ENCODE measurements at places on chromosomes 4 and X.

DNA sequence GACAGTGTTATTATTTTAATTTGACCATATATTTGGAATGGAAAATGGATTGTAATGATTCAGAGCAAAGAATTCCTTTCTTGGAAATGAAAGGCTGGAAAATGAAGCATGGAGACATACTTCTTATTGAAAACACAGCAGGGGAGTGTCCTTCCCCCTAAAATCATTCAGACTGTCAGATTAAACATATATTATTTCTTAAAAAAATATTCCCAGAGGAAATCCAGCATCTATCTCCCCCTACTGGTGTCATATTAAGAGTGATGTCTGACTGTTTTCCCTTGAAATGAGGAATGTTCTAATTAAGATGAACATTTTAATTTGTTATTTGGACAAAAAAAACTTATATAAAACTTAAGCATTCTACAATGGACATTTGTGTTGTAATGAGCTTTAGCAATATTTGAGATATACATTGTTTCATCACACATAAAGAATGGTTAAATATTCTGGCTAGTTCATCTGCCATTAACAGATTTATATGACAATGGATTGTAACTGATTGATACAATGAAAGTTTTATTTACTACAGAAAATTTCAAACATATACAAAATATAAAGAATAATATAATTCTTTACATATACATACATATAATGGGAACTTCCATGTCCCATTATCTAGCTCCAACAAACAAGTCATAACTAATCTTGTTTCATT lies 264.6 kb downstream of the SPRY1 start:
- ATAC-seq = no peak

- no peak for ATAC-seq
Observed at GRCh38 chr4:151105454-151106032, 6.1 kb downstream of the RPS3A start.

GRCh38 chr4:37666625-37667071 lies 19.5 kb downstream of the RELL1 start:
- ATAC-seq = peak; percentile 60

DNA sequence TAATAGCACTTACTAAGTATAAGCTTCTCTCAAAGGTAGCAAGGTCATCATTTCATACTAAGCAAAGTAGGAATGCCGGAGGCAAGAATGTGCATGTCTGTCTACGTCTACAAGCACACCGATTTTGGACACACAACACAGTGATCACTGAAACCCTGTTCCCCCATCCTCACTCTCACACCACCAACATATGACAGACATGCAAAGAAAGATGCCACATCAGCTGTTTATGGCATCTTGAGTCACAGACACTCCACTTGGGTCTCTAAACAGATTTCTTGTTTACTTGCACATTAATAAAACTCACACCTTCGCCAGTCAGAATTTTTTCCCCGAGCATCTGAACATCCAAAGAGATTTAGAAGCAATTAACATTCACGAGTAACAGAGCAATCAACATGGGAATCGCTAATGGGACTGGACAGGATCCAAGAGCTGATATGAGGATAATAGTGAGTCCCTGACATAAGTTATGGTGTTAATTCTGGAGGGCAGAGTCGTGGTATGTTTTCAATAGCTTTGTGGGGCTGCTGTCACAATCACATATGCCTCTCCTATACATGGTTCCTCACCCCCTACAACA lies 324.1 kb downstream of the DHX15 start:
- ATAC-seq = no peak

GRCh38 chrX:154658957-154659356 lies 5.6 kb upstream of the CTAG2 start:
- no peak for ATAC-seq

- ATAC-seq = no peak
Observed at GRCh38 chr4:86657910-86658309, 63.8 kb downstream of the PTPN13 start.

GRCh38 chrX:49174723-49175122 lies 3.0 kb downstream of the PLP2 start:
- no peak for ATAC-seq

DNA sequence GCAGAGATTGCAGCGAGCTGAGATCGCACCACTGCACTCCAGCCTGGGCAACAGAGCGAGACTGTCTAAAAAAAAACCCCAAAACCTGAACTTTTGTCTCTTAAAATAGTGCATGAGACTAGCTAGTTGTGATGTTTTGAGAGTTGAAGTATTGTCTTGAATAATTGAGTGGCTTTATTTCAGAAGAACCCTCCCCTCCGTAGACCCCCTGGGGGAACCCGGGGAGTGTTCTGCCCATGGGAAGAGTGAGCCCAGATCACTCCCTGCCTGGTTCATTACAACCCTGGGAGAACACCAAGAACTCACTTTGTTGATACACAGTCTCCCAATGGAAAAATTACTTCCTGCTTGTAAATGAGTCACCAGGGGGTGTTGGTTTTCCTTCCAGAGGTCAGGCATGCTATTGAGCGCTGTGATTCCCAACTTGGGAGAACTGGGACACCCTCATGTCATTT lies 65.3 kb upstream of the SHISA3 start:
- ATAC-seq = no peak

GRCh38 chrX:123108513-123109427 lies 75.3 kb upstream of the GRIA3 start:
- no peak for ATAC-seq

GRCh38 chr4:74098427-74098994 lies 484 bp downstream of the CXCL2 start:
- ATAC-seq = no peak

DNA sequence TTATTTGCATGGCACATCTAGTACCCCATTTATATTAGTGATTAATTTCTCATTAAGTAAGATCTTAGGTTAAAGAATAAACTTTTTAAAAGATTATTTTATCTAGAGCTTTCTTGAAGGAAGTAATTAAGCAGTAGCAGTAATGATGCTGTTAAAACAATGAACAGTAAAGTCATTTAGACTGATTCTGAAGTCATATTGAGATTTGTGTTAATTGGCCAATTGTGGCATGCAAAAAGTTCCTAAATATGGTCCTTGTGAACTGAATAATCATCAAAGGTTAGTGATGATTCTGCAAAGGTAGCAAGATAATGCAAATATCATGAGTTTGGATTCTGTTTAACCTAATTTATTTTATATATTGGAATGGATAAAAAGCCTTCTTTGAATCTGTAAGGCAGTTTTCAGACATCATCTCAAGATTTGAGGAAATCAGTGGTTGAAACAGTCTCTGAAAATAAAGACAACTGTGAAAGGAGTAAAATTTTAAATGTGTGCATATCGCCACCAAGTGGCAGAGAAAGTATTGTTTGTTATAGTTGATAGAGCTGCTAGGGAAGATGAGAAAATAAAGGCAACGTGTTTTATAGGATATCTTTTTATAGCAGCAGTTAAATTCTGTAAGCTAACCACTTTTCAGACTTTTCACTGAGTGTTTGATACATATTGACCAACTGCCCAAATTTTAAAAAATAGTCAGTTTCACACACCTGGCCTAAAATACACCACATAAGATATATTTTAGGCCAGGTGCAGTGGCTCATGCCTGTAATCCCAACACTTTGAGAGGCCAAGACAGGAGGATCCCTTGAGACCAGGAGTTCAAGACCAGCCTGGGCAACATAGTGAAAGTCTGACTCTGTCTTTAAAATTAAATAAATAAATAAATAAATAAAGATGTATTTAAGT lies 79.6 kb downstream of the CCKAR start:
- no peak for ATAC-seq

DNA sequence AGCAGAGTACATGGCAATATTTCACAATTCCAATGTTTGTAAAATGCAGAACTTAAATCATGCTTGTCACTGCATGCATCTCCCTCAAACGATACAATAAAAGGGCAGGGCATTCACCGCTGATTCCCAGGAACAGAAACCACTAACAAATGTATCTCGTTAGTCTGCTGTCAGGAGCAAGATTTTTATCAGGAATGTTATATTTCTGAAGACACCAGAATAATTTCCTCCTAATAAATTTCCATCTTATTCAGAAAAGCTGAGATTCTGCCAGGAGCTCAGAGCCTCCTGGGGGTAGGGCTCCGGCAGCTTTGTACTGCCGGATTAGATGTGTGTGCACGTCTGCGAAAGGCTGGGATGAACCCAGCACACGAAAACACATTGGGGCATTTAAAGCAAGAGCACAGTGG lies 54.0 kb upstream of the LDB2 start:
- no peak for ATAC-seq

- ATAC-seq = no peak
Observed at GRCh38 chr4:163556177-163556576, 61.7 kb downstream of the TMA16 start.

DNA sequence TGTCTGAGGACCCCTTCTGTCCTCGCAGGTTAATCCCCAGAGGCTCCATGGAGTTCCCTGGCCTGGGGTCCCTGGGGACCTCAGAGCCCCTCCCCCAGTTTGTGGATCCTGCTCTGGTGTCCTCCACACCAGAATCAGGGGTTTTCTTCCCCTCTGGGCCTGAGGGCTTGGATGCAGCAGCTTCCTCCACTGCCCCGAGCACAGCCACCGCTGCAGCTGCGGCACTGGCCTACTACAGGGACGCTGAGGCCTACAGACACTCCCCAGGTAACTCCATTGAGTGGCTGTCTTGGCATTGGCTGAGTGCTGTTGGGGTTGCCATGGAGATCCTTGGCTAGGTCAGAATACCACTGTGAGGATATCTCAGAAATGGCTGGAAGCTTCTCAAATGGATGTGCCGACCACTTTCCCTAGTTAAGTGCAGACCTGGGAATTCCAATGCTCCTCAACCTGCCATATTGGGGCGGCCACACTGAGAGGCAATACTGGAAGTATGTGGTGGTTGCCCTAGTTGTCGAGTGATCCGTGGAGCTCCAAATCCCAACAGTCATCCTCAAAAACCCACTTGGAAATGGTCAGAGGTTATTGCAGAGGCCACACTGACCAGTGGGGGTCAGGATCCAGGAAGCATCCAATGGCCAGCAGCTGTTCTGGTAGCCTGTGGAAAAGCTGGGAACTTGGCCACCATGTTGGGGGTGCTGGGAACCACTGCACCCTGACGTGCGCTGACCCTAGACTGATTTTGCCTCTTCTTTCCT lies 4.9 kb downstream of the GATA1 start:
- ATAC-seq = no peak

DNA sequence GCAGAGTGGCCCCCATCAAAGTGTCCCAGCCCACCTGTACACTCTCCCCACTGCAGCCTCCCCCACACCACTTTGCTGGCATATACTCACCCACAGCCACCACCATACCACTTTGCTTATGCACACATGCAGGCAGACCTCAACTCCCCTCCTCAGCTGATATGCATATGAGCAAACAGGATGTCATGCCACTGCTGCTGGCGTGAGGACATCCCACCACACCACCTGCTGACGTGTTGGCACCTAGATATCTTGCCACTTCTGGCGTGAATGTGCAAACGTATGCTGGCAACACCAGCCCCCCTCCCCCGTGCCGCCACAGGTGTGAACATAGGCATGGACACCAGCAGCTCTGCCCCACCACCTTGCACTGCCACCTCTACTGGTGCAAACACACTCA lies 22.4 kb upstream of the MAGEA8 start:
- ATAC-seq = no peak

DNA sequence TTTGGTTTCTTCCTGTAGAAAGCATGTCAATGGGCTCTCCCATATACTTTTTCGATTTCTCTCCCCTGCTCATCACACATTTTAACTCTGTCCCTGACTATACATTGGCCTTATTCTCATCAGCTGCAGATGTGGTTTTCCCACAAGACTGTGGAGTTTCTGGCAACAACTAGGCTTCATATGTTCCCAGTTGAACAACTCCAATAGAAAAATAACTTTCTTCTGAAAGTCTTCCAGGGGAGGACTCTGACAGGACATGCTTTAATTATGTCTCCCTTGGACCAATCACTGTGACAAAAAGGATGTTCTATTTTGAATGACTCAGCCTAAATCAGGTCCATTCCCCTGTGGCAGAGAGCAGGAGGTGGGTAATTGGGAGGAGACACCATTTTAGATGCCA lies 28.1 kb downstream of the SPANXC start:
- ATAC-seq = no peak

- no peak for ATAC-seq
Observed at GRCh38 chr4:98150092-98150761, 7.0 kb upstream of the STPG2 start.

DNA sequence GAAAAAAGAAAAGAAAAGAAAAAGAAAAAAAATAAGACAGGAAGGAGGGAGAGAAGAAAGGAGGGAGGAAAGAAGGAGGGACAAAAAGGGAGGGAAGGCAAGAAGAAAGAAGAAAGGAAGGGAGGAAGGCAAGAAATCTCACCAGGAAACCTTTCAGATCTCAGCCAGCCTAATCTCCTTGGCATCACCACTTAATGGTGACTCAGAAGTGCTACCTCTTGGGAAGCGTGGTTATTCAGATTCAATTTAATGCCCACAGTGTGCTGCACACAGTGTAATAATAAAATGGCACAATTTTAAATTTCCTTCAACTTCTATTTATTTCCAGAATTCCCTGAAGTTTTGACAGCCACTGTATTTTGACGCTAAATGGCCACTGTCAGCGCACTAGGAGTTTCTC lies 50.3 kb downstream of the DKK2 start:
- ATAC-seq = no peak

GRCh38 chrX:87664381-87664780 lies 146.8 kb downstream of the KLHL4 start:
- no peak for ATAC-seq

GRCh38 chr4:90189946-90190345 lies 62.8 kb downstream of the CCSER1 start:
- no peak for ATAC-seq

GRCh38 chrX:16205840-16206239 lies 38.6 kb downstream of the MAGEB17 start:
- no peak for ATAC-seq

GRCh38 chr4:24781999-24782745 lies 13.2 kb upstream of the SOD3 start:
- ATAC-seq = no peak

- no peak for ATAC-seq
Observed at GRCh38 chr4:19304028-19304427, 947.7 kb upstream of the SLIT2 start.

GRCh38 chrX:38561951-38562719 lies 793 bp downstream of the TSPAN7 start:
- ATAC-seq = no peak

- ATAC-seq = no peak
Observed at GRCh38 chrX:98605941-98606340, 1722.2 kb downstream of the RPA4 start.

DNA sequence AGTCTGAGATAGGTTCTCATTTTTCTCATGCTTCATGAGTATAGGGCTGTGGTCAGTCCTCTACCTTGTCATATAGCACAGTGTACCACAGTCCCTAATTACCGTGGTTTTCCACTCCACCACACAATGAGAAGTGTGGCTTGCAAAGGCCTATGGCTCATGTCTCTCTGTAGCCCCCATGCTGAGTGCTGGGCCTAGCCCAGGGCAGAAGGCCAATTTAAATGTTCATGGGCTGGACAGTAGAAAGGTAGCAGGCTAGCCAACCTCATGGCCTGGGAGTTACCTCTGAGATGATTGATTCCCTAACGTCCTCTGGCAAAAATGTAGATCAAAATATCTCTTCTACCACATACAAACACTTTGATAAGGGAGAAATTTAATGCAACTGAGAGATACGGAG lies 222.5 kb downstream of the AFF2 start:
- no peak for ATAC-seq

GRCh38 chr4:122822466-122822865 lies 4.2 kb upstream of the FGF2 start:
- ATAC-seq = no peak

Data from activated CD4-positive, CD25-positive, alpha-beta regulatory T cell treated with anti-CD3 and anti-CD28 coated beads, Interleukin-2, amount 50 U/mL, for 24 hours (primary cell).